ENCODE measurements at places on chromosomes 6 and 20.

GRCh38 chr6:106206905-106207304 lies 118.7 kb downstream of the ATG5 start:
- no peaks in the 10 kb centered on the region for H3K27me3 ChIP-seq
- H3K27ac ChIP-seq: no peak overlapping the region
- no peaks in the 10 kb centered on the region for H3K36me3 ChIP-seq
- DNase-seq: no peak

DNA sequence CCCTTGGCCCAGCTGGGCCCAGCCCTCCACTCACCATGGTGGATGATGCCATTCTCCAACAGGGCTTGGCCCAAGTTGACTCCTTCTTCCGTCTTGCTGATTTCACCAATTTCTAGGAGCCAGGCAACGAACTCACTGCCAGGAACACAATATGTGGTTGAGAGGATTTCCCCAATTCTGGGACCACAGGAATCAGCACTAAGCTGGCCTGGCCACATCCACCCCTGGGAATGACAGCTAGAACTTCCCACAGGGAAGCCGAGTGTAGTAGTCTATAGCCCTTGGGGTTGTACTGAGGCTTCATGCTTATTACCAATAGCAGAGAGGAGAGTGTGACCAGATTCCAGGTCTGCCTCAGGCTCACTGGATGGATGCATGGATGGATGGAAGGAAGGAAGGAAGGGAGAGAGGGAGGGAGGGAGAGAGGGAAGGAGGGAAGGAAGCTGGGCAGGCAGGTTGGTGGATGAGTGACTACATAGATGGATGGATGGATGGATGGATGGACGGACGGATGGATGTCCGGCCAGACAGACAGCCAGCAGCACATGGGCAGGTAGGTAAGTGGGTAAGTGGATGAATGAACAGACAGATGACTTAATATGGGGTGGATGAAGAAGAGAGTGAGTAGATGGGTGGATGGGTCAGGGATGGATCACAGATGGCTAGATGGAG lies 146.5 kb downstream of the PREX1 start:
- no peak overlapping the region for H3K4me3 ChIP-seq
- no peaks in the 10 kb centered on the region for H3K27me3 ChIP-seq
- H3K4me1 ChIP-seq: peaks cover 22% of the 10 kb centered on the region
- DNase-seq: no peak
- H3K36me3 ChIP-seq: no peaks in the 10 kb centered on the region
- no peak overlapping the region for H3K27ac ChIP-seq

DNA sequence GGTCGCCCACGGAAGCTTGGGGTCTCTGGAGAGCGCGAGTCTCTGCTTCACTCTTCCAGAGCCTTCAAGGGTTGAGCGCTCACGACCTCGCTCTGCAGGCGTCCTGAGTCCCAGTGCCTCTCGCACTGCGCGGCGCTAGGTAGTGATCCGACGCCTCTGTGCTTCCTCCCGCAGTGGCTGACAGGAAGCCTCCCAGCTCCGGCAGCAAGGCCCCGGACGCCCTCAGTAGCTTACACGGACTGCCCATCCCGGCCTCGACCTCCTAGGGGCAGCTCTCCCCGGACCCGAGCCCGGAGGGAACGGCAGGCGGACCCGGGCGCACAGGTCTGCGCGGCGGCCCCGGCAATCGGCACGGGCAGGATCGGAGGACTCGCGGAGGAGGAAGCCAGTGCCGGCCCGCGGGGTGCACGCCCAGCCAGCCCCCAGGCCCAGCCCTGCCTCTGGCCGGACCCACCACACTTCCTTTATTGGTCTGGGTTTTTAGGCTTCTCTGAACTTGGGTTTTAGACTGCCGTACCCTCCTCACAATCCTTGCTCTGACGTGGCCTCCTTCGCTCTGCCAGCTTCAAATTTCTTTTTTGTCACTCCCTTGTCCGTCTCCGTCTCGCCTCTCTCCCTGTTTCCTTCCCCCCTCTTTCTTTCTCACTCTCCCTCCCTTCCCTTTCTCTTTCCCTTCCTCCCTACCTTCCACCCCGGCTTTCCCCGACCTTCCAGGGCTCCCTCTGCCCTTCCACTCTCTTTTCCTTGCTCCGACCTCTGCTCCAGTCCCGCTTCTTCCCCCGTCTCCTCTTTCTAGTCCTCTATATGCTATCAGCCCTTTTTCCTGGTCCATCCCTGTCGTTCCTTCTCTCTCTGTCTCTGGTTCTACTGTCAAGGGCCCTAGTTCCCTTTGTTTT lies 9.1 kb downstream of the PAX1 start:
- H3K27ac ChIP-seq: no peak overlapping the region
- H3K36me3 ChIP-seq: no peaks in the 10 kb centered on the region
- no peak overlapping the region for H3K4me3 ChIP-seq
- H3K4me1 ChIP-seq: no peaks in the 10 kb centered on the region
- DNase-seq: no peak

GRCh38 chr20:63495741-63496595 lies 2.9 kb downstream of the EEF1A2 start:
- H3K4me3 ChIP-seq: peak overlapping the region; percentile 8

DNA sequence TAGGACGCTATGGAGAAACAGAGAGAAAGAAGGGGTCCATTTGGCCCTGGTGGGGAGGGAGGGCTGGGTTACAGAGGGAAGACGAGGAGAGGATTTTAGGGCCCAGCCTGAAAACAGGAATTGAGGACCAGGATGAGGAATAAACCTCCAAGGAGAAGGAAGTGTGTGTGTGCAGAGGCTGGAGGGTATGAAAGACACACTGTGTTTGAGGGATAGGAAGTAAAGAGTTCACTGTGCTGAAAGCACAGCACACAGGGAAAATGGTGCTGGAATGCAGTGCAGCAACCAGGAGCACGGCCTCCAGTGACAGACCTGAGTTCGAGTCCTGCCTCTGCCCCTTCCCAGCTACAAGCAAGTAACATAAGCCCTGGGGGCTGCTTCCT lies 7.8 kb downstream of the MBOAT1 start:
- no peak overlapping the region for H3K4me3 ChIP-seq
- H3K4me1 ChIP-seq: peaks cover 34% of the 10 kb centered on the region
- H3K27me3 ChIP-seq: no peaks in the 10 kb centered on the region
- peak overlapping the region; percentile 55 for H3K27ac ChIP-seq
- DNase-seq: no peak
- no peaks in the 10 kb centered on the region for H3K36me3 ChIP-seq

DNA sequence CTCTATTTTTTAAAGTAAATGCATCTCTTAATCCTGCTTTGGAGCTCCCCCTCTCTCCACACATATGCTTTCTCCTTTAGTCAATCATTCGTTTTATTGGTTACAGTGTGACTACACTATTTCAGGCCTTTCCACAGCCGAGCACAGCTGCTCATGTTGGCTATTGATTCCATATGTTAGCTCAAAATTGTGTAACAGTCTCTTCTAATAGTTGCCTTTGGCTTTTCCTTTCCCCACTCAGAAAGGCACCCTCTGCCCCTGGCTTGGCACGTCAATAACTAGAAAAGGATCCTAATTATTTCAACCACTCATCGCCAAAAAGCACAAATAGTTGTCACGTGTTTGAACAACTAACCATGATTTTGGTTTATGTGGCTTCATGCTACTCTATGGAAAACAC lies 410.3 kb upstream of the SLC35B3 start:
- no peak for DNase-seq
- no peaks in the 10 kb centered on the region for H3K4me1 ChIP-seq
- H3K27ac ChIP-seq: no peak overlapping the region
- H3K4me3 ChIP-seq: no peak overlapping the region
- H3K27me3 ChIP-seq: no peaks in the 10 kb centered on the region
- no peaks in the 10 kb centered on the region for H3K36me3 ChIP-seq

- H3K36me3 ChIP-seq: no peaks in the 10 kb centered on the region
- H3K27me3 ChIP-seq: no peaks in the 10 kb centered on the region
- no peak for DNase-seq
- no peak overlapping the region for H3K4me3 ChIP-seq
- H3K27ac ChIP-seq: no peak overlapping the region
- no peaks in the 10 kb centered on the region for H3K4me1 ChIP-seq
Measured at GRCh38 chr6:101086473-101086872, 205.3 kb upstream of the ASCC3 start.

DNA sequence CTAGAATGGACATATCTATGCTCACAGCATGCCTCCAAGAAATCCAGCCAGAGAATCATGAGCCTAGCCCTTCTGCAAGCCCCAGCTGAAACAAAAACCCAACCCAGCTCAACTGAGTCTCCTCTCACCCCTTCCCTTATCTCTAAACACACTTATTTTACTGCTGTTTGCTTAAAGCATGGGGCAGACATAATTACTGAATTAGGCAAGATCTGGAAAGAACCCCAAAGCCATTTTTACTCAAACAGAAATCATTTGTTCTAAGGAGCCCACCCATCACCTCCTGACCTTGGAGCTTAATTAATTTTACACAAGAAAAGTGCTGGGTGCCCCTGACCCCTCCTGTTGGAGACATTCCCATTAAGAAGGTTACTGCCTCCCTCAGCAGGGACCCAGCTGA lies 291.6 kb downstream of the MAFB start:
- no peaks in the 10 kb centered on the region for H3K4me1 ChIP-seq
- no peaks in the 10 kb centered on the region for H3K36me3 ChIP-seq
- no peak for DNase-seq
- H3K27ac ChIP-seq: no peak overlapping the region

- DNase-seq: no peak
- H3K4me3 ChIP-seq: no peak overlapping the region
- H3K27me3 ChIP-seq: no peaks in the 10 kb centered on the region
- no peak overlapping the region for H3K27ac ChIP-seq
- no peaks in the 10 kb centered on the region for H3K4me1 ChIP-seq
- H3K36me3 ChIP-seq: no peaks in the 10 kb centered on the region
Measured at GRCh38 chr20:41201760-41202159, 64.4 kb downstream of the PLCG1 start.

- H3K36me3 ChIP-seq: no peaks in the 10 kb centered on the region
- H3K27me3 ChIP-seq: no peaks in the 10 kb centered on the region
- no peak overlapping the region for H3K4me3 ChIP-seq
- no peaks in the 10 kb centered on the region for H3K4me1 ChIP-seq
- no peak for DNase-seq
Measured at GRCh38 chr6:137426007-137426689, 68.0 kb downstream of the OLIG3 start.

GRCh38 chr6:20873425-20874190 lies 339.4 kb downstream of the CDKAL1 start:
- H3K4me3 ChIP-seq: no peak overlapping the region
- H3K27ac ChIP-seq: no peak overlapping the region
- DNase-seq: no peak
- no peaks in the 10 kb centered on the region for H3K4me1 ChIP-seq

- peaks cover 4% of the 10 kb centered on the region for H3K4me1 ChIP-seq
- peaks cover 15% of the 10 kb centered on the region for H3K27me3 ChIP-seq
- H3K27ac ChIP-seq: no peak overlapping the region
Measured at GRCh38 chr6:41474213-41474933, 71.8 kb upstream of the FOXP4 start.

DNA sequence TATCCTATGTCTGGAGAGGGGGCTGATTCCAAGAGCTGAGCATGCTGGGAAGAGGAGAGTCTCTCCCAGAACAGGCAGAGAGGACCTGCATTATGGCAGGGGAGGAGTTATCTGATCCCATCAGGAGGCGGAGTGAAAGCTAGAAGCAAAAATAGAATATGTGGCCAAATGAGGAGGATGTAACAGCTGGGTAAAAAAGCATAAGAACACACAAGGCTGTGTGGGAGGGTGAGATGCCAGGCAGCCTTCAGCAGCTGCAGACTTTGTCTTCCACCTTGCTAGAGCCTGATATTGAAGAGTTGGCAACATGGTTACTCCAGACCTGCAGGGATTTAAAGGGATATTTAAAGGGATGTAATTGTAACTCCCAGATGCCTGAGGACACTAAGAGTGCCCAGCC lies 167.1 kb downstream of the PTPRT start:
- H3K27me3 ChIP-seq: no peaks in the 10 kb centered on the region
- no peak for DNase-seq
- H3K4me3 ChIP-seq: no peak overlapping the region
- no peaks in the 10 kb centered on the region for H3K4me1 ChIP-seq

- peak within 1 kb of the TSS; percentile 65 for H3K27ac ChIP-seq
- H3K4me1 ChIP-seq: no peaks in the 10 kb centered on the region
- H3K36me3 ChIP-seq: no peaks in the 10 kb centered on the region
- peak; percentile 45 for DNase-seq
Measured at GRCh38 chr6:84033523-84034451, at the start of gene MRAP2. TSS of gene MRAP2 (plus strand) at chr6:84033772. CDS start at chr6:84055319, 21,547 bp downstream.

DNA sequence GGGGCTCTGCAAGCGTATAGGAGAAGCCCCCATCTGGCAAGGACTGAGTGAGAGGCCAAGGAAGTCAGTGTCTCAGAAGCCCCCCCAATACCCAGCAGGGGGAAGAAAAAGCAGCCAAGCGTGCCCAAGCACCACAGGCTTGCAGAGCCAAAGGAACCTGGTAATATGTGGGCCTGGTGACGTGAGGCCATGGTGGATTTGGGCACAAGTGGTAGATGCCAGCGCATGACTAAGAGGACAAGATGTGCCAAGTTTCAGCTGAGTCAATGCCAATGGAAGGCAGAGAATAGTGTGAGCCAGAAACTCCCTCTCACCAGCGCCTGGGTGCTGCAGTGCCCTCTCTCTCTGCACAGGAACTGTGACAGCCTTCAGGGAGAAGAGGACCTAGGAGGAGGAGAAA lies 110.0 kb downstream of the QRSL1 start:
- no peak overlapping the region for H3K4me3 ChIP-seq
- no peaks in the 10 kb centered on the region for H3K27me3 ChIP-seq
- H3K27ac ChIP-seq: no peak overlapping the region
- no peaks in the 10 kb centered on the region for H3K36me3 ChIP-seq
- H3K4me1 ChIP-seq: peaks cover 4% of the 10 kb centered on the region
- no peak for DNase-seq

DNA sequence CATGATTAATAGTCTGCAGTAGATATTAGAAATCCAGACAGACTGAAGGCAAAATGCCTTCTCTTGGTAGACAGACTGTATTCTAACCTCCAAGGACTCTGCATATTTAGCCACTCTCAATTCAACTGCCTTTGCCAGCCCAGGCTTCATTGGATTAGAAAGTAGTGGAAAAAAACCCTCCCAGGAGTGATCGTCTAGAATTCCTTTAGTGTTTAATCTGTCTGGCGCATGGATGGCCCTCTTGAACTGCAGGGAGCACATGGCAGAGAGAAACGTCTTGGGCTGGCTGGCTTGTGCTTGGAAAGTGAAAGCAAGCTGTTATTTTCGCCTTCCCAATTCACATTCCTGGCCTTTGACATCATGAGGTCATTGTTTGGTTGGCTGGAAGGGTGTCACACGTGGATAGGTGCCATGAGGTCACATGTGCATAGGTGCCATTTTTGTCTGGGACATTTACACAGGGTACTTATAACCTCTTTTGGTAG lies 30.9 kb upstream of the NEDD9 start:
- DNase-seq: peak; percentile 65
- H3K27ac ChIP-seq: no peak overlapping the region
- H3K4me1 ChIP-seq: peaks cover 6% of the 10 kb centered on the region
- H3K36me3 ChIP-seq: no peaks in the 10 kb centered on the region
- H3K4me3 ChIP-seq: no peak overlapping the region

- H3K27me3 ChIP-seq: no peaks in the 10 kb centered on the region
- H3K4me3 ChIP-seq: no peak overlapping the region
- no peak for DNase-seq
- H3K27ac ChIP-seq: no peak overlapping the region
- no peaks in the 10 kb centered on the region for H3K4me1 ChIP-seq
Measured at GRCh38 chr20:64119681-64120341, 12.4 kb upstream of the NPBWR2 start.

Measured in colonic mucosa (tissue), 4 donors.